ENCODE measurements at places on chromosomes 7 and 10.

- no peak for DNase-seq
Observed at GRCh38 chr10:47184724-47185330, 115.2 kb upstream of the GDF10 start.

DNA sequence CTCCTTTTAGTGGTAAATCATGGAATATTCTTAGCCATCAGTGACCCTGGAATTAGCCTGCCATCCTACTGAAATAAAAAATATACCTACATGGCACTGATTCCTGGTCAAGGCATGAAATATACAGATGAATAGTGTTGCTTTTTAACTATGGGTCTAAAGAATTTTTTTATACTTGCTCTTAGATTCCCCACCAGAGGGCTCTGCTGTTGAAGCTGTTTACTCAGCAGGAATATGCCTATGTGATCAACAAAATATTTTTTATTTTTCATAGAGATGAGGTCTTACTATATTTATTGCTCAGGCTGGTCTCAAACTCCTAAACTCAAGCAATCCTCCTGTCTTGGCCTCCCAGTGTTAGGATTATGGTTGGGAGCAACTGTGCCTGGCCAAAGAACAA is 13.5 kb downstream of the ZC3HC1 start:
- DNase-seq = no peak

- DNase-seq = no peak
Observed at GRCh38 chr10:28250782-28251181, 52.1 kb downstream of the MPP7 start.

DNA sequence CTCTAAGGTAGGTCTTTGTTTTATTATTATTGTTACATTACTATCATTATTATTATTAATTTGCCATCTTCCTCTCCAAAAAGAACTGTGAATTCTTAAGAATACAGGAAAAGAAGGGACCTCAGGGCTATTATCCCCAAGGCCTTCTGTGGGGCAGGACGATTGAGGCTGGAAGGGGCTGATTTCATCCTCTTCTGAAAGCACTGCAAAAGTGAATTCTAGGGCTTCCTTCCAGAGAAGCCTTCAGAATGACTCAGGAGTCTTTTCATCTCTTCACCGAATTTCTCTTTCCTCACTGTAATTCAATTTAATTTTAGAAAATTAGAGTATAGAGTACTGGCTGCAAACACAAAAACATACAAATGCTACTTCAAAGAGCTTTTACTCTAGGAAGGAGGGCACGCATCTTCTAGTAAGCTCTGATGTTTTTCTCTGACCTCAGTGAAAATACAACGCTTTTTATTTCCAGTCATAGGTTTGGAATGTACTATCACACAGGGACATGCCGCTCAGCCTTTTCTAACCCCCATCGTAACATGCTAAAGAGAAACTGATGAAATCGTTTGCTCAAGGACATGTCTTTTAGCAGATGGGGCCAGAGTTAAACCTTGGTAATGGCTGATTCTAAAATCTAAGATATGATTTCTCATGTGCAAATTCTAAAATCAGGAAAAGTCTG is 280.2 kb upstream of the PITRM1 start:
- no peak for DNase-seq

GRCh38 chr7:20241194-20241910 is 24.2 kb upstream of the MACC1 start:
- DNase-seq = no peak

DNA sequence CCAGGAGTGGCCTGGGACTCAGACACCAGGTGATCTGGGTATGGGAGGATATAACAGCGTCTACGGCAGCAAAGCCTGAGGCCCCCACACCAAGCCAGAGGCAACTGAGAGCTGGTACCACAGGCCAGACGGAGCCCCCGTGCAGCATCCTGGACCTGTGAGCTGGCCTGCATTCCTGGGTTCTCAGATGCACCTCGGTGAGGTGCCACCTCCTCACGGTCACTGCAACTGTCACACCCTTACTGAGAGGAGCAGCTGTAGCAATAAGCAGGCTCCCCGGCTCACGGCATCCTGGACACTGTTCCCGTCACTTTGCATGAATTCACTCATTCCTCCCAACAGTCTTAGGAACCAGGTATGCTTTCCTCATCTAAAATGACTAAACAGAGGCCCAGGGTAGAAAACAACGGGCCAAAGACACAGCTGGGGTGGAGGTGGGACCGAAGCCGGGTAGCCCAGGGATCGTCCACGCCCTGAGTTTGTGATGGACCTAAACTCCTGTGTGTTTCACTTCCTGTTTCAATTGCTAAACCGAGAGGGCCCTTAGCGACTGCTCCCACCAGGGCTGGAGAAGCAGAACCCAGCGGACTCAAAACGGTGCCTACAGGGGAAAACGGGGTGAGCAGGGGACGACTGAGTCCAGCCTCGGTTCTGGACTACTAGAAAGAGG is 98.7 kb downstream of the CTBP2 start:
- DNase-seq = no peak

DNA sequence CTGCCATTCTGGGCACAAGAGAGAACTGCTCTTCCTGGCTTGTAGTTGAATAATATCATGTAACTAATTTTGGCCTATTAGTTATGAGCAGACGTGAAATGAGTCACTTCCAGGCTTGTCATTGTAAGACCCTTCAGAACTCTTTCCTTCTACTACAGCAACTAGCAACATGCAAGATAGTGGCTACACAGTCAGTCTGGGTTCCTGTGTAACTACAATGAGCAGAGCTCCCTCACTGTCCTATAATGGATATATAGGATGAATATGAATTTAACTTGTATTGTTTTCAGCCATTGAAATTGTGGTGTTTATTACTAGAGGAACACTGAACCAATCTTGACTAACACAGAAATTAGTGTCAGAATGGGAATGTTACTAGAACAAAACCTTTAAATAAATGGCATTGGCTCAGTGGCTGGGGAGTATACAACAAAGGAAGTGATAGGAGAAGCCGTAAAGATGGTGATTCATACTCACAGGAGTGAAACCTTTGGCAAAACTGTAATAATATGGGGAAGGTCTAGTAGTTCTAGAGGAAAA is 2.9 kb upstream of the MTPN start:
- no peak for DNase-seq

- no peak for DNase-seq
Observed at GRCh38 chr10:17878896-17879295, 69.7 kb downstream of the MRC1 start.

DNA sequence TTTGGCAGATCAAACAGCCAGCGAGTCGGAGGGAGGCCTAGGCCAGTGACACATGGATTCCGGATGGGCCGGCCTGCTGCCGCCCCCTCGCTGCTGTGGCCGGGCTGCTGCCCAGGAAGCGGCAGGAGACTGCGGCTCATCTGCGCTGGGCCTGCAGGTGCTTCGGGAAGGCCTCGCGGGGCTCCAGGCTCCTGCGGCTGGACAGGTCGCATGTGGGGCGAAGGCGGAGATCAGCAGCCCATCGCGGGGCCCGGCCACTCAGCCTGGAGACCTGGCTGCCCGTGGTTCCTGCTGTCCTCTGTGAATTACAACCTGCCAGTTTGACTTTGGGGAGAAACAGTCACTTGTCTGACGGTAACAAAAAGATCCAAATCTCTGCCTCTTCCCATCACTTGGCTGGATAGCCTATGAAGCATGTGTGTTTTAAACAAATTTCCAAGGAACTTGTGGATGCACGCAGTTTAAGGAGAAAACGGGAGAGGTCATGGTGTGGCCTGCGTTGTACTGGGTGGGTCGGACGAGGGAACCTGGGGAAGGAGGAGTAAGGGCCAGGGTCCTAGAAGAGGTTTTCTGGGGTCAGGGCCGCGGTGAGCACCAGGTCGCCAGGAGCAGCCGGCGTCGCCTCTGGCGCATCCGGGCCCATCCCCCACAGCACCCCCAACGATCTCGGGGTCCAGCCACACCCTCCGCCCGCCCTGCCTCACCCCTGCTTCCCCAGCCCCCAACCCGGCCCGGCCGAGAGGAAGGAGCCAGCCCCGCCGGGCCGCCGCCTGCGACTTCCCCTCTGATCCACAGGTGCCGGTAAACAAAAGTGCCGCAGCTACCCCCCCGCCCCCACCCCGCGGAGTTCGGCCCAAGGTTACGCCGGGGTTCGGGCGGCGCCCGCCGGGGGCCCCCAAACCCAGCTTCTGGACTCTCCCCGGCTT is 1.6 kb downstream of the SPOCK2 start:
- DNase-seq = peak; percentile 45

DNA sequence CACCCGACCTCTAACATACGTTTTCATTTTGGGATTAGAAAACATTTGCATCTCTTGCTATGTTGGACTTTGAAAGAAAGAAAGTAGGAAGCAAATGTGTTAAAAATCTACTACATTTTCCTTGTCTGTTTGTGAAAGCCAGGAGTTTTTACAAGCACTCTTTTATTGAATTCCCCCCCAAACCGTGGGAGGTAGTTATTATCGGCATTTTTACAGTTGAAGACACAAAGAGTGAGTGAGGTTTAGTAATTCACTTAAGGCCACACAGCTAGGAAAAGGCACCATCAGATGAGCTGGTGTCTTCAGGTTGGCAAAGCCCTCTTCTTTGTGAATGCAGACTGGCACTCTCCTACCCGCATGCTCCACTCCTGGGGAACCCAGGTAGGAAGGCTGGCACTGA is 23.5 kb upstream of the SFMBT2 start:
- DNase-seq = no peak

DNA sequence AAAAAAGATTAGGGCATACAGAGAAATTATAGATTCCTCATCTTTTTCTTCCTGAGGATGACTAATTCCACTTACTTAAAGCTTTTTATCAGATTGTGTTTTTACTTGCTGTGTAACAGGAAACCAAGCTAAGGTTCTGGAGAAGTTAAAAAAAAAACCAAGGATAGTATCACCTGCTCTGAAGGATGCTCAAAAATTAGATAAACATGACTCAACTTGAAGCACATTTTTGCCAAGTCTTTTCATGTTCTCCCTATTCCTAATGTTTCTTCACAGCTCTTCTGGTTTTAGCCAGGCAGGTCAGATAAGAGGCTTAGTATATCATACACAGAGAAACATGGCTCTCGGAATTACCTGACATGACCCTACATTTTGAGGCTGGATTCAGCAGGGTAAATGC is 90.3 kb downstream of the CPEB3 start:
- DNase-seq = no peak

- peak; percentile 62 for DNase-seq
Observed at GRCh38 chr7:150404805-150405583, 25.9 kb downstream of the ZNF775 start.

GRCh38 chr7:95155965-95156364 is 168.4 kb downstream of the PON1 start:
- DNase-seq = no peak

DNA sequence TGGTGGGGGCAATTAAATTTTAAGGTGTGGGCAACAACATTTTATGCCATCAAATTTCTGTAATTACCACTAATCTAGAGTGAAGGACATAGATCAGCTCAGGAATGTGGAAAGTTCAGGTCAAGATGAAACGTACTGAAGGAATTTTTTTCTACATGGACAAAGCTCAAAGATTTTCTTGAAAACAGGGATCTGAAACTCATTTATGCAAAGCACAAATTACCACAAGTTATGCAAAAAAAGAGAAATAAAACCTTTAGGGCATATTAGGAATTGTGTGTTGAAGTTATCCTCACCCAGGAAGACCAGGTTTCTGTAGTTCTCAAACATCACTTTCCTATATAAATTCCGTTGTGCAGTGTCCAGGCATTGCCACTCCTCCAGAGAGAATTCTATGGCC is 18.9 kb downstream of the ZNF680 start:
- no peak for DNase-seq

- no peak for DNase-seq
Observed at GRCh38 chr10:48253970-48254657, 20.4 kb downstream of the FRMPD2 start.

DNA sequence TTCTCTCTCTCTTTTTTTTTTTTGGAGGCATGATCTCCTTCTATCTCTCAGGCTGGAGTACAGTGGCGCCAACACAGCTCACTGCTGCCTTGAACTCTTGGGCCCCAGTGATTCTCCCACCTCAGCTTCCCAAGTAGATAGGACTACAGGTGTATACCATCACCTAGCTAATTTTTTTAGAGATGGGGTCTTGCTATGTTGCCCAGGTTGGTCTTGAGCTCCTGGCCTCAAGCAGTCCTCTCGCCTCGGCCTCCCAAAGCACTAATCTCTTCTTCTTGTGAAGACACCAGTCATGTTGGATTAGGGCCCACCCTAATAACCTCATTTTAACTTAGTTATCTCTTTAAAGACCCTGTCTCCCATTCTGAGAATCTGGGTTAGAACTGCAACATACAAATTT is 45.6 kb downstream of the LRMDA start:
- DNase-seq = no peak

GRCh38 chr7:123695944-123696677 is 40.4 kb downstream of the LMOD2 start:
- no peak for DNase-seq

- no peak for DNase-seq
Observed at GRCh38 chr10:82796510-82796909, 921.5 kb downstream of the NRG3 start.

DNA sequence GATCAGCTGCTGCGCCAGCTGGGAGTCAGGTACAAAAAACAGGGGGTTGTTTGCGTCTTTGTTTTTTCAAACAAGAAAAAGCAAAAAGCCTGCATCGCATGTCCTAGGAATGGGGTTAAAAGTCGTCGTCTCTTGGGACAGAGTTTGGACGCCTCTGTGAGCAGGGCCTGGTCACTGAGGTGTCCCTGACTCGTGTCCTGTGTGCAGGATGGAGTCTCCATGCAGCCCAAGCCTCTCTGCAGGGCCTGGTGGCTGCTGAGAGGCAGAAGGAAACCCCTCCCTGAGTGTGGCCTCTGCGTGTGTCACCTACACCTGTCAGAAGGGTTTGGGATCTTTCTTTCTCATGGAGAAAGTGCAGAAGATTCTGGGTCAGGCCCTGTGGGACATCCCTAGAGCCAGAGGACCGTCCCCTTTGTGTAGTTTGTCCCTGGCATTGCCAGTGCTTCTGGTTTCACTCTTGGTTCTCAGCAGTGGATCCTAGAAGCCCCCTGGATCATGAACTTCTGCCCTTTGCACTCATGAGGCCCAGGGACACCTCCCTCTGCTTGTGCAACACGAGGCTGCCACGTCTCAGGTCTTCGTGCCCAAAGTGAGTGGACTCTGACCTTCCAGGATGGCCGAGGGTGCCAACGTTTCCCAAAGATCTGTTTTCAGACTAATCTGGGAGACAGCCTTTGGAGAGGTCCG is 75.0 kb downstream of the PRKAG2 start:
- DNase-seq = no peak

DNA sequence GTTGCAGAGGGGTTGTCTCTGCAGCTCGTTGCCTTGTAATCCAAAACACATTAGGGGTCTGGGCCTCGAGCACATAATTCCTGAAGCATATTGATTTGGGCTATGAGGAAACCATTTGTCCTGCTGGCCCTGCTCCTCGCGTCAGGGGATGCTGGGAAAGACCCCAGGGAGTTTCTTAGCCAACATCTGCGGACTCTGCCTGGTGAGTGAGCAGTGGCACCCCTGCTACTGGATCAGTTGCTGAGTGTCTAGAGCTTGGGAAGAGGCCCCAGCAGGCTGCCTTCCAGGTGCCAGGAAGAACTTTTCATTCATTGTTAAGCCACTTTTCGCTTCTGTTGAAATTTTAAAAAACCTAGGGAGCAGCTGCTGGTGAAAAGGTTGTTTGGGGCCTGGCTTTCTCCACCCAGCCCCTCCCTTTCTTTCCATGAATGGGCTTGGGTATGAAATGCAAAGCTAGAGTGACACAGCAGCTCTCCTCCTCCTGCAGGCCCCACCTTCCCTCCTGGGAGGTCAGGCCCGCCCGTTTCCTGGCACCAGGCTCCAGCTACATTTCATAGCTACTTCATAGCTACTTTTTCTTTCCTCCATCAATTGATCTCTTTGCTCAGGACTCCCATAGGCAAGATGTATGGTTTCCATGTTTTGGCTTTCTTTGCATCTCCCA is 26.8 kb downstream of the TACR2 start:
- DNase-seq = no peak

Measured in activated CD4-positive, alpha-beta T cell treated with anti-CD3 and anti-CD28 coated beads for 1 hour (primary cell).